Stimulated activated CD4-positive, alpha-beta T cell treated with anti-CD3 and anti-CD28 coated beads, Interleukin-1b, Interleukin-23, amount 100 ng/mL, for 1 hour (primary cell): ENCODE measurements at places on chromosomes 5 and 9.

GRCh38 chr5:14672484-14673394 lies 8.2 kb downstream of the OTULIN start:
- no peak for DNase-seq

DNA sequence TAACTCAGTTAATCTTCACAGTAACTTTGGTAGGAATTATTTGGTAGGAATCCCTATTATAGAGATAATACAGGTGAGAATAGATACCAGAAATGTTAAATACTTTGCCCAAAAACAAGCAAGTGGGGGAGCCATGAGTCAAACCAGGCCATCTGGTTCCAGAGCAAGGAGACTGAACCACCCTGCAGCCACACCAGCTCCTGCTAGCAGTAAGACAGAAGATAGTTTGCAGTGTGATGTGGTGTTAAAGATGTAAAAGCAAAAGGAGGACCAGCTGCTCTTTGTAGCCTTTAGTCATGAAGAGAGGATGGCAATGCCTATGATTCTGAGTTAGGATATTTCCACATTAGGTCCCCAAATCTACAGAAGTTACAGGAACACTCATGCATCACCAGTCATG lies 101.4 kb downstream of the PRKACG start:
- no peak for DNase-seq

DNA sequence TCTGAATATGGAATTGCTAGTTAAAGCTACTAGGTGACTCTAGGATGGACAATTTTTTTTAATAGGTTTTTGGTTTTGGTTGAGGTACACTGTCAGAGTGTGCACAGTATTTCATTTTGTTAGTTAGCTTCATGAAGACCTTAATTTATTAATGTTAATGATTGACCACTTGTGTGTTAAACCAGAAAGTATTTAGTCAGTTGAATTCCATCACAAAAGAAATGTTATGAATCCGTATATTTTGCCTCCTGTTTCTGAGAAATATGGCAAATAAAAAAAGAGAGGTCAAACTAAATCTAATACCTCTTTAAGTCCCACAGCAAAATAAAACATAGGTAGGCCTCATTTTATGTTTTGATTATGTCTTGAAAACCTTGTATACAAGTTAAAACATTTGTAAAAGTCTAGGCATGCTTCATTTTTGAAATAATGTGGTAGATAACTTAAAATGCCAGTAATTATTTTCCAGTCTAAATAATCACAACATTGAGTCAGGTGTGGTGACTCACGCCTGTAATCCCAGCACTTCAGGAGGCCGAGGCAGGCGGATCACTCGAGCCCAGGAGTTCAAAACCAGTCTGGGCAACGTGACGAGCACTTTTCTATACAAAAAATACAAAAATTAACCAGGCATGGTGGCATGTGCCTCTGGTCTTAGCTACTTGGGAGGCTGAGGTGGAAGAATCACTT lies 50.8 kb downstream of the ITGA1 start:
- no peak for DNase-seq

DNA sequence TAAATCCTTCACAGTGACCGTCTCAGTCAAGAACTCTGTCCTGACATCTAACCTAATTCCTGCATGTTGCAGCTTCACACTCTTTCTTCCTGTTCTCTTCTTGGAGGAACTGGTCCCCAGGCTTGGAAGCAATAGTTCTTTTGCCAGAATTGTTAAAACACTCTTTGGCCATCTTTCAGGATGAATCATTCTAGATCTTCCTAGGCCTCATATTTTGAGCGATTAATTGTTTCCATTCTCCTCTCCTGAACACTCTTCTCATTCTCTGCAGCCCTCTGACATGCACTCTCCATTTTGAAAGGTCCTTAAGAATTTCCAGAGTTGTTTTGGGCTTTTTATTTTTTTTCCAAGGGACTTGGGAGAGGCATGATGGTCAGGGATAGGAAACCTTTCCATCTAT lies 85.8 kb downstream of the FAM114A2 start:
- DNase-seq: no peak

DNA sequence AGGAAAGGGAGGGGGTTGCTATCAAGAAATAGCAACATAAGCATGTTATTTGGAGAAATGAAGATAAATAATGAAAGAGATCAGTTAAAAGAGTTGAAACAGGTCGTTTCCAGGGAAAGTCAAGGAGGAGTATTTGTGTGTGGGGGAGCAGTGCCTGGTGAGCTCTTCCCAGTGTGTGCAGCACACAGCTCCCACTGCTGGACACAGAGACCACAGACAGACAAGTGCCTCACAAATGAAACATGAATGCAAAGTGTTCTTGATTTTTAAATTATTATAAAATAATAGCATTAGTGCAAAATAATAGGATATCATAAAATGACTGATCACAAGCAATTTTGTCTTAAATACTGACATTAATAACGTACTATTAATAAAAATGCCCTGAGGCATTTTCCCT lies 40.8 kb downstream of the LIFR start:
- no peak for DNase-seq
